Esophagus squamous epithelium (tissue), 5 donors: ENCODE measurements at places on chromosomes 7 and 10.
A peak's percentile ranks its signal among the peaks of the same experiment; 100 is the strongest.

DNA sequence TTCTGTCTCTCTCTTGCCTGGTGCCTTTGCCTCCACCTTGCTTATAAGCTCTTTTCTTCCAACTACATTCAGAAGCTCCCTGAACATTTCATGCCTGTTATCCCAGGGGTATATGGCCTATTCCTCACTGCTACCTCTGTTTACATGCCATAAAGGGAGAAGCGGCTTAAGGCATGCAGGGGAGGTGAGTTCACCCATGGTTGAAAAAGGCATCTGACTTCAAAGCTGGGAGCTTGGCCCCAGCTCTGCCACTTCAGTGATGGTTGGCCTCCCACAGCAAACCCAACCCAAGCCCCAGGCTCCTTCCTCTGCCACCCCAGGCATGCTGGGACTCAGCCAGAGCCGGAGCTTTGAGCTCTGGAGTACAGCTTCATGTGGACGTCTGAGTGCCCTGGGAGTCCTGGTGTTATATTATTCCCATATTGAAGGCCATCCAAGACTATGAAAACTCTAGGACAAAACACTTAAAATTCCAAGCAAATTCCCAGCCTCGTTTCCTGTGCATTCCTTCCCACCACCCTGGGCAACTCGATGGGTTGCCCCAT, 468.6 kb upstream of the ZMIZ1 start:
- H3K27ac ChIP-seq, result no peak overlapping the region
- no peaks in the 10 kb centered on the region for H3K4me1 ChIP-seq
- H3K27me3 ChIP-seq, result peaks cover 10% of the 10 kb centered on the region
- no peak overlapping the region for H3K4me3 ChIP-seq
- DNase-seq, result no peak

GRCh38 chr7:39069031-39069430, 91.3 kb downstream of the POU6F2 start:
- no peaks in the 10 kb centered on the region for H3K27me3 ChIP-seq
- H3K27ac ChIP-seq, result no peak overlapping the region
- no peaks in the 10 kb centered on the region for H3K4me1 ChIP-seq
- no peak for DNase-seq
- no peaks in the 10 kb centered on the region for H3K36me3 ChIP-seq

- no peak for DNase-seq
- H3K4me1 ChIP-seq, result no peaks in the 10 kb centered on the region
- no peak overlapping the region for H3K4me3 ChIP-seq
- H3K27ac ChIP-seq, result no peak overlapping the region
Observed at GRCh38 chr10:78224602-78225001, 190.9 kb downstream of the RPS24 start.

DNA sequence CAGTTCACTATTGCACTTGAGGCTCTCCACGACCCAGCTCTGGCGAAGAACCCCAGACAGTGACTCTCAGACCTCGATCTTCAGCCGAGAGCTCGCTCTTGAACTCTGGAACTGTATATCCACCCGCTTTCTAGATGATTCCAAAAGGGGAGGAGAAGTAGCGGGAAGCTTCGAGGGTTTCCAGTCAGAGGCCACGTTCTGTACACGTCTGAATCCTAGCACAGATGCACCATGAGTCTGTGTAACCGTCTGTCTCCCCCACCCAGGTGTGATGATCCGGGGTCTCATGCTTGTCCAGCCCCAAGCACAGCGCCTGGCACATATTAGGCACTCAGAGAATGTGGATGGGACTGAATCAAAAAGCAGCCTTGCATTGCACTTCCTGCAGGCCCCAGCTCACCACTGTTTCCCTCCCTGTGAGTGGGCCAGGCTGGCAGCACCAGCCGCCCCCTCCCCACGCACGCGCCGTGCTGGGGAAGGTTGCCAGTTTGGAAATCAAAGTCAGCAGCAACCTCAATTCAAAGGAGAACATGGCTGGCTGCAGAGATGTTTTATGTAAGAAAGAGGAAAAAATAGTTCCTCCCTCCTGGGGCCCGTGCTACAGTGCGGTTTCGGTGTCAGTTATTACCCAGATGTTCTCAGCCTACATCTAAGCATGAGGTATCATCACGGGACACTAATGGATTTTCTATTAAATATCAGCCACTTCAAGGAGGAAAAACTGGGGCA, 5.7 kb downstream of the GRID2IP start:
- no peaks in the 10 kb centered on the region for H3K27me3 ChIP-seq
- no peak overlapping the region for H3K4me3 ChIP-seq
- H3K36me3 ChIP-seq, result no peaks in the 10 kb centered on the region
- DNase-seq, result no peak
- no peaks in the 10 kb centered on the region for H3K4me1 ChIP-seq

DNA sequence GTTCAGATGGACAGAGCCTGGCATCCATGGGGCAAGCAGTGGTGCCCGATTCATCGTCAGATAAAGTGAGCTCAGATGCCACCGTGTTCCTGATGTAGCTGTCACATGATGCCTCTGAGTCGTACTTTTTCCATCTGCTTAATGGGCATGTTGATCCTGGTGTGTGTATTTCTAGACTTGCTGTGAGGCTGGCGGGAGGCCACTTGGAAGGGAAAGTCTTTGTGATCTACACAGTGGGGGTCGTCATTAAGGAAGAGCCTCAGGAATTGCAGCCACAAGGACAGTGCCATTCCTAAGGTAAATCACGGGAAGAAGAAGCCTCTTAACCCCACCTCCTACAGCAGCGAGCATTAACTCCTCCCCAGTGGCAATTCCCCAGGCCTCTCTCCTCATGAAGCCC, 63.0 kb downstream of the RGS10 start:
- no peaks in the 10 kb centered on the region for H3K36me3 ChIP-seq
- H3K27ac ChIP-seq, result no peak overlapping the region
- H3K4me1 ChIP-seq, result no peaks in the 10 kb centered on the region
- no peak for DNase-seq

DNA sequence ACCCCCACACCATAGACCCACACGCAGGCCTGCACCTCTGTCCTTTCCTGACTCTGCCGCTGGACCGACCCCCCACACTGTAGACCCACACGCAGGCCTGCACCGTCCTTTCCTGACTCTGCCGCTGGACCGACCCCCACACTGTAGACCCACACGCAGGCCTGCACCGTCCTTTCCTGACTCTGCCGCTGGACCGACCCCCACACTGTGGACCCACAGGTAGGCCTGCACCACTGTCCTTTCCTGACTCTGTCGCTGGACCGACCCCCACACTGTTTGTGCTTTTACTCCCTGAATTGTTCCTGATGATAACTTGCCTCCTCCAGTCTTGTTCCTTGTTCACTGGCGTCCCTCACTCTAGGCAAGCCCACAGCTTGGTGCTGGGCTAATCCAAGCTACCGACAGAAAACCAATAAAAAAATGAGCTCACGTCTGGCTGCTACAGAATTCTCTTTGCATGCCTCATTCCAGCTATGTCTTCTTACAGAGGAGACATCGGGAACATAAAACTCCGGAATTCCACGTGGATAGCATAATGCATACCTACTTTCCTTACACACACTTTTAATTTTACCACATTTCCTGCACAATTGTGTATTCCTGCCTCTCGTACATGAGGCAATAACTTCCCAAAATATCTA, 494.3 kb downstream of the PTPRN2 start:
- no peaks in the 10 kb centered on the region for H3K4me1 ChIP-seq
- H3K36me3 ChIP-seq, result no peaks in the 10 kb centered on the region
- H3K4me3 ChIP-seq, result no peak overlapping the region
- no peak overlapping the region for H3K27ac ChIP-seq
- H3K27me3 ChIP-seq, result no peaks in the 10 kb centered on the region

GRCh38 chr7:128937647-128938543, at the start of gene IRF5:
IRF5 (plus strand) TSS chr7:128937927; CDS start chr7:128942082, 4,155 bp downstream.
- H3K4me3 ChIP-seq, result peak within 1 kb of the TSS; percentile 57
- H3K27ac ChIP-seq, result peak within 1 kb of the TSS; percentile 68
- H3K36me3 ChIP-seq, result no peaks in the 10 kb centered on the region

DNA sequence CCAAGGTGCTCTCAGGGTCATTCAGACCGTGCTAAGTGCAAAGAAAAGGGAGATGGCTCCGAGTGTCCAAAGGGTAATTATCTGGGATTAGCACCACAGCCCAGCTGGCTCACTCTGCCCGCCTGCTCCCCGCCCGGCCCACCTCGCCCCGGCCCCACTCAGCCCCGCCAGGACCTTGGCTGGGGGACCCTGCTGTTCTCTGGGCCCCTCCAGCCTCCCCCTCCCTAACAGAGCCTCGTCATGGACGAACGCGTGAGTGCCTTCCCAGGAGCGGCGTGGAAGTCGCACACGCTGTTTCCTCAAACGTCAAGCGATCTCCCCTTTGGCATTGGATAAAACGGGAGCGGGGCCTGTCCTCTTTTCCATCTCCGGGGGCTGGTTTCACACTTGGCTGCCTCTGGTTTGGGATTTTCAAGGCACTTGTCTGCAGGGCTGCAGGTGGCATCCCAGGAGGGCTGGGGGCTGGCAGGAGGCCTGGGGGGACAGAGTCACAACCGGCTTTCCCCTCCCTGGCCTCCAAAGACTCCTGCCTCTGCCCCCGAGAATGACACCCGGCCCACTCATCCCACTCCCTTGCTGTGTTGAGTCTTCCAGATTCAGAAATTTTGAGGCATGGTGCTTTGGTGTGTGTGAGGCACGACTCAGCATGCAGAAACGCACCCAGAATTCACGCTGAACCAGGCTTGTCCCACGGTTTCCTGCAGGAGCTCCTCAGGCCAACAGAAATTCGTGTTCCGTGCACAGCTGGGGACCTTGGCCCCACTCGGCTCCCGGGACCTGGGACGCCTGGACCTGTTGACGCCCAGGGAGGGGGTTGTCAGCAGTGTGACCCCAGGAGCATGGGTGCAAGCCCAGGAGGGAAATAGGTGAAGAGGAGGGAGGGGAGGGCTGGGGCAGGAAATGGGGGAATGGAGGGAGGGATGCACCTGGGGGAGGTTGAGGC, 110.0 kb downstream of the PDGFA start:
- DNase-seq, result no peak
- no peak overlapping the region for H3K27ac ChIP-seq
- no peaks in the 10 kb centered on the region for H3K4me1 ChIP-seq

DNA sequence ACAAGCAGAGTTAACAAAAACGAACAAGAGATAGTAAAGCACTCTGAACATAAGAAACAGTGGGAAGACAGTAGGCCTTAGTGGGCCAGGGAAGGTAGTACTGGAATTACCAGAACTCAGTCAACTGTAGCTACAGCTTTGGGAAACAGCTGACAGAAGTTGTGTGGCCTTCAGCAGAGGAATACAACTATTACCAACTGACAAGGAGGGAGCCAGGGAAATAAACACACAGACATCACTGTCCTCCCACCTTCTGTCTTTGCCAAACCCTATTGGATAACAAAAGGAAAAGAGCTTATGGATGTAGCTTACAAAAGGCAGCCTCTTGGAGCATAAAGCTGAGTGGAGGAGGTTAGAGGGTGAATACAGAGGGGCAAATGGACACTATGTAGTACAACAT, 15.4 kb downstream of the MICU1 start:
- DNase-seq, result no peak
- no peaks in the 10 kb centered on the region for H3K36me3 ChIP-seq
- H3K27ac ChIP-seq, result no peak overlapping the region
- peaks cover 6% of the 10 kb centered on the region for H3K4me1 ChIP-seq
- no peak overlapping the region for H3K4me3 ChIP-seq
- H3K27me3 ChIP-seq, result no peaks in the 10 kb centered on the region

- no peaks in the 10 kb centered on the region for H3K36me3 ChIP-seq
- no peak overlapping the region for H3K27ac ChIP-seq
- no peak for DNase-seq
- peaks cover 84% of the 10 kb centered on the region for H3K27me3 ChIP-seq
Observed at GRCh38 chr10:117221156-117221711, 19.7 kb upstream of the SLC18A2 start.

- H3K27ac ChIP-seq, result peak overlapping the region; percentile 88
- no peaks in the 10 kb centered on the region for H3K27me3 ChIP-seq
- H3K4me3 ChIP-seq, result peak overlapping the region; percentile 53
- DNase-seq, result no peak
Observed at GRCh38 chr10:21517134-21518031, 8.1 kb downstream of the SKIDA1 start.

DNA sequence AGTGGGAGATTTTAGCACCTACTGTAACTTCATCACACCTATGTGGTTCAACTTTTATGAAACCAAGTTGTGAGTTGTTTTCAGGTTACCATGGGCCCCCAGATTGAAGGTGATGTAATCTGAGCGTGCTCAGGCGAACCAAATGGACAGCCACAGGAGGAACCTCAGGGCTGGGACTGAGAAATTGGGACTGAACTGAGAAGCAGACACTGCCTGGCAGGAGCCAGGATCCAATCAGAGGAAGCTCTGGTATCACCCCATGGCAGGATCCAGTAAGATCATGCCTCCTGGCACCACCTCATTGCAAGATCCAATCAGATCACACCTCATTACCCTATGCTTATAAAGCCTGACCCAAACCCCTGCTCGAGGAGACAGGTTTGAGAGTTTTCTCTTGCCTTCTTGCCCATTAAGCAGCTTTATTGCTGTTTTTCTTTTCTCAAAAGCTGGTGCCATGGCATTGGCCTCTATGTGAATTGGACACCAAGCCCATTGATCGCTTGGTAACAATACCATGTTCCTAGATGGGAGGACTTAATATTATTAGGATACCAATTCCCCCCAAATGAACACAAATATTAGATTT, 43.2 kb upstream of the GDF10 start:
- no peaks in the 10 kb centered on the region for H3K4me1 ChIP-seq
- no peak for DNase-seq
- H3K36me3 ChIP-seq, result no peaks in the 10 kb centered on the region
- H3K27ac ChIP-seq, result no peak overlapping the region
- peaks cover 29% of the 10 kb centered on the region for H3K27me3 ChIP-seq
- no peak overlapping the region for H3K4me3 ChIP-seq

GRCh38 chr7:155824227-155824886, 12.1 kb upstream of the SHH start:
- no peak for DNase-seq
- H3K27me3 ChIP-seq, result peaks cover 68% of the 10 kb centered on the region
- H3K27ac ChIP-seq, result no peak overlapping the region
- H3K36me3 ChIP-seq, result no peaks in the 10 kb centered on the region
- no peaks in the 10 kb centered on the region for H3K4me1 ChIP-seq

DNA sequence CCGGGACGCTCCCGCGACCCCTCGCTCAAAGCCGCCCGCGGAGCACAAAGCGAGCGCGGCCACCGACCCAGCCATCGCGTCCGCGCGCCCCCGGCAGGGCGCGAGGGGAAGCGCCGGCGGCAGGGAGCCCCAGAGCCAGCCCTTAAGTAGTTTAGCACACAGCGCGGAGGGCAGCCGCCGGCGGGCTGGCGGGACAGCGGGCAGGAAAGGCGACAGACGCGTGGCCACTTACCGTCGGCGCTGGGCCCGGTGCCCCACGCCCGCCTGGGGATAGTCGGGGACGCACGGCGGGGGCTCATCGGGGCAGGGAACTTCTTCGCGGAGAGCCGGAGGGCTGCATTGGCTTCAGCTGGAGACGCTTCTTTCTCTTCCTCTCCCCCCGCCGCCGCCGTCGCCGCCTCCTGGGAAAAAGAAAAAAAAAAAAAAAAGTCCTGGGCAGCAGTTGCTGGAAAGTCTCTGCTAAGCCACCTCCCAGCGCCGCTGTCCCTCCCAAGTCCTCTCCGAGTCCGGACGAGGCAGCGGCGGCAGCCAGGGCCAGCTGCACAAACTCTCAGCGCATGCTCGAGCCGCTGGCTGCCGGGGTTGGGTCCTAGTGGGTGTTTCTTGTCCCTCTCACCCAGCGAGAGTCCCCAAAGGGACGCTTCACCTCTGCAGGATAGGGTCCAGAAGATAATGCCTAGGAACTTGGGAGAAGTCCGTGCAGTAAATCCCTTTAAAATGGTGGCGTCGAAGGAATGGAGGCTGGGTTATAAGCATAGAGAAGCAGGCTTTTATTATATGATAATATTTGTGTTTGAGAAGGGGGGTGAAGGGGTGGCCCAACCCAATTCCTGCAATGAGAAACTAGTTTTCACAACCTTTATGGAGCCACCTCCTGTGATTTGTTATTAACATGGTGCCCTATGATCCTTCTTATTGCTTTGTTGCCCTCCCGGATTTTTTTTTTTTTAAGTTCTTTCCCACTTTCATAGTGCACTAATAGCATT, at the start of gene TSPAN12:
Gene TSPAN12, minus strand, starts transcription at position 557 of the 986 bp plus-strand sequence. CDS start 1,381 bp downstream, outside the sequence.
- peak within 1 kb of the TSS; percentile 67 for H3K27ac ChIP-seq
- no peaks in the 10 kb centered on the region for H3K4me1 ChIP-seq
- no peak for DNase-seq
- peak within 1 kb of the TSS; percentile 64 for H3K4me3 ChIP-seq
- no peaks in the 10 kb centered on the region for H3K36me3 ChIP-seq
